ENCODE measurements at places on chromosomes 12 and 14.

- no peak for DNase-seq
These were observed 15.2 kb downstream of the ITPK1 start for GRCh38 chr14:93100570-93100969.

DNA sequence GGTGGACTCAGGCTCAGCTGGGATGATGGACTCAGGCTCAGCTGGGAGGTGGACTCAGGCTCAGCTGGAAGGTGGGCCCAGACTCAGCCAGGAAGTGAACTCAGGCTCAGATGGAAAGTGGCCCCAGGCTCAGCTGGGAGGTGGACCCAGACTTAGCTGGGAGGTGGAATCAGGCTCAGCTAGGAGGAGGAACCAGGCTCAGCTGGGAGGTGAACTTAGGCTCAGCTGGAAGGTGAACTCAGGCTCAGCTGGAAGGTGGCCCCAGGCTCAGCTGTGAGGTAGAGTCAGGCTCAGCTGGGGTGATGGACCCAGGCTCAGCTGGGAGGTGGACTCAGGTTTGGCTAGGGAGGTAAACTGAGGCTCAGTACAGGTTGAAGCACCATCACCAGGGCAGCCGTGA is 21.8 kb upstream of the C14orf180 start:
- DNase-seq, result no peak

GRCh38 chr12:19404242-19404880 is 34.9 kb upstream of the AEBP2 start:
- DNase-seq, result peak; percentile 44

- DNase-seq, result no peak
These were observed 146.2 kb upstream of the RASSF8 start for GRCh38 chr12:25812295-25812694.

GRCh38 chr14:62778852-62779251 is 266.4 kb downstream of the KCNH5 start:
- DNase-seq, result no peak

GRCh38 chr12:89650239-89650638 is 58.4 kb downstream of the ATP2B1 start:
- no peak for DNase-seq

GRCh38 chr14:32588448-32589320 is 259.6 kb downstream of the AKAP6 start:
- DNase-seq, result no peak

- DNase-seq, result no peak
These were observed 21.8 kb upstream of the WSCD2 start for GRCh38 chr12:108107293-108107692.

GRCh38 chr12:131892711-131893604 is 1.5 kb upstream of the ULK1 start:
- DNase-seq, result no peak

DNA sequence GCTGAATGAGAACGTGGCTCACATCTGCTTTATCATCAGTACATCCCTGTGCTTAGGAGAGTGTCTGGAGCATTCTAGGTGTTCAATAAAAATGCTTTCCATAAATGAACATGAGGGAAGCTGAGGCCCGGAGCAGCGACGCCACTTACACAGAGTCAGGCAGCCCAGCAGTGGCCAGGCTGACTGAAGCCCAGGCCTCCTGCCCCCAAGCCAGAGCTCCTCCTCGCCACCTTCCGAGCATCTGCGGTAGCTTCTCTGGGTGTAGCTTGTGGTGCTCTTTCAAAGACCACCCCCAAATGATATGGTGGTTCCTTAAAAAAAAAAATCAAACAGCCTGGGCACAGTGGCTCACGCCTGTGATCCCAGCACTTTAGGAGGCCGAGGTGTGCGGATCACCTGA is 88.8 kb downstream of the FBXL14 start:
- no peak for DNase-seq

DNA sequence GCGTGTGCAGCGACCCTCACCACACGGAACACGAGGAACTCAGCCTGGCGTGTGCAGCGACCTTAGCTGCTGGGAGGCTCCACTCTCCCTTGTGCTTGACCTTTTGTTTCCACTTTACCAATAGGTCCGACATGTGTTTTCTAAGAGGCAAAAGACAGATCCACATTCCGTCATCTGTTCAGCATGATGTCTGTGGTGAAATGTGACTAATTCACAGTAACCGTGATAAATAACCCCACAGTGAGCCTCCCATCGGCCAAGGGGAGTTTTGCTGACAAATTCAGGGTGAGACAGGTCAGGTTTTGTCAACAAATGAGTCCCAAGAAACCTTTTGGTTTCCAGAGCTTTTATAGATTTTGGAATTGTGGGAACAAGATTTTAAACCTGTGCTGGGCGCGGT is 55.9 kb downstream of the MOK start:
- no peak for DNase-seq

DNA sequence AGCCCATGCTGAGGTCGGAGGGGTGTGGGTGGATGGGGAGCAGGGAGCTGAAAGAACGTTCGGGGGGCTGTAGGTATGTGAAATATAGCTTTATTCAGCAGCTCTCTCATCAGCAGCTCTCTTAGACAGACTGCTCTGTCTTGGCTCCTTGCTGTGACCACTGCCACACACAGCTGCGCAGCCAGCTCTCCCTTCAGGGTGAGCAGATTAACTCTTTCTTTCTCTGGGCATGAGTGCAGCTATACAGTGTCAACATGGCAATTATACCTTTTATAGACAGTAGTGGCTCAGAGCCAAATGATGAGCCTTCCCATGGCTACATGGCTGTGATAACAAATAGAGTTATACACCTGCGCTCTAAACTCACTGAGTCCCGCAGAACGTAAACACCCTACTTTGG is 137.7 kb upstream of the NEDD1 start:
- DNase-seq, result no peak

- DNase-seq, result no peak
These were observed 28.5 kb downstream of the RASSF9 start for GRCh38 chr12:85807730-85808129.

DNA sequence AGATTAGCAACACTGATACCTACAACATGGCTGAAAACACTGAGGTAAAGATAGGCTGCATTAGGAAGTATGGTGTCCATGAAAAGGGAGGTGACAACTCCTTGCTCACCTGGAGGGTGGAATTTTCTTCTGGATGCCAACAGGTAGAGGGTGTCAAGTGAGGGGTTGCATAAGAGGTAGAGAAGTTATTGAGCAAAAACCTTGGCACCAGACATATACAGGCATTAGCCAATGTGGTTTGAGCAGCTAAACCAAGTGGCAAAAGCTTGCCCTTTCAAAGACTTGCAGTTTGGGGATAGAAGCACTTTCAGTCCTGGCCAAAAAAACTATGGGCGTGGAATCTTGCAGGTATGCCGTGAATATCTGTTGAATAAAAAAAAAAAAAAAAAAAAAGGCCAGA is 3.8 kb downstream of the RITA1 start:
- DNase-seq, result no peak

DNA sequence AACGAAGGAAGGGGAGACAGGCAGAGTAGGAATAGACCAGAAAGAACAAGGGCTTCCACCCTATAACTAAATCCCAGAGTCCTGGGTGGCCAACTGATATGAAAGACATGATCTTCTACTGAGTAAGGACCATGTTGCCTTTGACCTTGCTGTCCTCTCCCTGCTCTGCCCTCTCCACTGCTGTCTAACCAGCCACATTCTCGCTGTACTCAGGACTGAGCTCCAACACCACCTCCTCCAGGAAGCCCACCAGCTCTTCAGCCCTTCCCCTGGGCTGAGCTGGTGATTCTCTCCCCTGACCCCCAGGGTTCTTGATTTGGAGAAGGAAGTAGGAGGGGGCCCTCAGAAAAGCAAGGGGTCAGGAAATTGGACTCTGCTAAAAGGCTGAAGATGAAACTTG is 159.2 kb downstream of the DICER1 start:
- no peak for DNase-seq

GRCh38 chr12:89781946-89782550 is 73.4 kb upstream of the ATP2B1 start:
- no peak for DNase-seq

DNA sequence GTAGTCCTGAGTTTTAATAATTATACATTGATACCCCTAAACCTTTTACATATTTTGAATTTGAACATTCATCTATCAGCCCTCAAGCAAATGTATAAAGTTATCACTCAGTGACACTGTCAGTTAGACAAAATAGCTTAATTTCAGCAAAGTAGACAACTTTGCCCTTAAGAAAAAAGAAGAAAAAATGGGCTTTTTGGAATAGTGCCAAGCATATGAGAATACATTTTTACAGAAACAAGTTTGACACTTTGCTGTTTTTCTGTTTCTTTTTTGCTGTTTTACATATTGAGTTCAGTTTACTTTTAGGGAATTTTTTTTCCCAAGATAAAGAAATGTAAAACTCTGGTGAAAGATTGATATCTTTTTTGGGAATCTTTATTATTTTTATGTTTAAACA is 14.3 kb downstream of the TBK1 start:
- DNase-seq, result no peak

DNA sequence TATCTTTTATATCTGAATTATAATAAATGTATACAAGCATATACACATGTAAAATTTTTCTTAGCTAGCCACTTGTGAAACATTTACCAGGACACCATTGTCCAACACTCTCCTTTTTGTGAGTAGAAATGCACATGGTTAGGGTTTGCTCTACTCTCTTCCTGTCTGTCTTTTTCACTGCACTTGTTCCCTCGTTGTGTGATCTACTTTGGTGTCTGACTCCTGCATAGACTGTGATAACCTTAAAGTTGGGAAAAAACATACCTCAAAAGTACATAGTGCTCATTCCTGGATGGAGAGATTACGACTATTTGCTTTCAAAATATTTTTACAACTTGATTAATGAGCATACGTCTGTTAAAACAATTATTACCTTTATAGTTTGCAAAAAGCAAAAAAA is 294.1 kb upstream of the FLRT2 start:
- DNase-seq, result no peak

DNA sequence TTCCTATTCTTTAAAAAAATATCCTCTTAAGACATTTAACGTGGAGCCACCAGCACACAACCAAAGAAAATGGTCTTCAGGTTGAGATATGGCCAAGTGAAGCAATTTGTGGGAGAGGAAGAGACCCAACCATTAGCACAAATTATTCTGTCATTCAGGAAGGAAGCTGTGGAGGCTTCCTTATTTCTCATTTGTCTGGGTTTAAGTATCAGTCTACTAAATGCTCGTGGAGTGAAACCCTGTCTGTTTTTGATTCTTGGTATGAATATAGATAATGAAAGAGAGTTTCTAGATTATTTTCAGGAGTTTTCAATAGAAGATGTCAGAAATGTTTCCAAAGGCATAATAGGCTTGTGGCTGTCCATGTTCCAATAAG is 125.1 kb downstream of the GPR65 start:
- no peak for DNase-seq

- DNase-seq, result no peak
These were observed 119.6 kb downstream of the DAAM1 start for GRCh38 chr14:59308086-59308485.

DNA sequence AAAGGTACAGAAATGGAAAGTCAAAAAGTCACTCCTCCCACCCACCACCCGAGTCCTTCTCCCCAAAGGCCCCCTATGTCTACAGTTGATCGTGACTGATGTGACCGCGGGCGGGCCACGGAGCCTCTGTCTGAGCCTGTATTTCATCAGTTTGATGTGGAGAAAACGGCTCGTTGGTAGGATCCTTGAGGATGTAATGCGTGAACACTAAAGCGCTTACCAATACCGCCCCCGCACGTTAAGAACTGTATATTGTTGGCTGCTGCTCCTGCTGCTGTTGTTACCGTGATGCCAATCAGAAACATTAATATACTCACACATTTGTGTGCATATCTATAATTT is 24.6 kb upstream of the UBC start:
- peak; percentile 74 for DNase-seq

GRCh38 chr12:120470150-120470784 is 719 bp upstream of the SRSF9 start:
- no peak for DNase-seq

GRCh38 chr14:39617537-39617936 is 185.3 kb upstream of the FBXO33 start:
- DNase-seq, result no peak

DNA sequence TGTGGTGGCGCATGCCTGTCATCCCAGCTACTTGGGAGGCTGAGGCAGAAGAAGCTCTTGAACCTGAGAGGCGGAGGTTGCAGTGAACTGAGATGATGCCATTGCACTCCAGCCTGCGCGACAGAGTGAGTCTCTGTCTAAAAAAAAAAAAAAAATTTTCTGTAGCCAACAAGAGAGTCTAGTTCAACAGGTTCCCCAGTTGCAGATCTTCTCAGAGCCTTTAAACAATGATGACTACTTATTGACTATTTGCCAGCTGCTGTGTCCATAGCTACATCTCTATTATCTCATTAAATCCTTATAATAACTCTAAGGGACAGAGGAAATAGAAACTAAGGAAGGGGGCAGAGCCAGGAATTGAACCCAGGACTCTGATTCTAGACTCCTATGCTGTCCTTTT is 15.2 kb upstream of the MYL2 start:
- DNase-seq, result no peak

DNA sequence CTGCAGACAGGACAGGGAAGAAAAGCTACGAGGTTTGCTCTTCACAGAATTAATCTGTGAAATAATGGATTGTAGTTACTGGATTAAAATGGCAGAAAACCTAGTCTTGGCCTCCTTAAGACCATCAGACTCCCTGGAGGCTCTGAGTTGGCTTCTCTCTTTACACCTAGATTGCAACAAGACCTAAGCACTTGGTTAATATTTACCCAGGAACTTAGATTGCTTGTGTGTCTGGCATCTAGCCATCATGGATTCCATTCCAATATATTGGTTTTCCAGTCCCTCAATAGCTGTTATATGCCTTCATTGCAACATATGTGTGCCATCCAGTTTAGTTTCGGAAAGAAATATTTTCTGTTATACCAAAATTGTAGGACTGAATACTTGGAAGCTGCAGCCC is 1.9 kb upstream of the GTF2A1 start:
- DNase-seq, result no peak

DNA sequence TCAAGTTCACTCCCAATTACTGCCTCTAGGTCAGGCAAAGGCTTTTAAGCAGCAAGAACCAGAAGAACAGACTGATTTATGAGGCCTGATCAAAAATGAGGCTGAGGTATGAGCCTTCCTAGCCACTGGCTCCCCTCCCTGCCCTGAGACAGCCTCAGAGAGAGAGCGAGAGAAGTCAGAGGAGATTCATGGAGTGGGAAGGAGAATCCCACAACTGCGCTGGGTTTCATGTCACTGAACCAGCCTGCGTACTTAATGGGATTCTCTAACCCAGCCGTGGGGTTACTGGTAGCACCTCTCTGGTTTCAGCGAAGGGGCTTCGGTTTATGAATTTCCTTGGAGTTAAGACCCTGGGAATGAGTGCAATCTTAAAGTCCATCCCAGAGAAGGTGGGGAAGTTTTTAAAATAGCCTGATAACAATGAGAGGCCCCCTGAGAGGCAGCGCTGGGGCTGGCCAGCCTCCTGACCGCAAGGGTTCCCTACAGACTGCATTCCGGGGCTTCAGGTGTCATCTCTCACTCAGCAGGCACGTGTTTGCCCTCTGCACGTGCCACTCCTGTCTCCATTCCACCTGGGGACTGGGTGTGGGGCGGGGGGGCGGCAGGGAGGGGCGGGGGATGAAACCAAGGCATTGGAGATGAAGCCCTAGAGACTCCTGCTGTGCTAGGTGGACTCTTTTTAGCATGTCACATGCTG is 6.1 kb upstream of the GPRC5A start:
- DNase-seq, result no peak

- no peak for DNase-seq
These were observed 24.8 kb downstream of the NUAK1 start for GRCh38 chr12:106113824-106114446.

- no peak for DNase-seq
These were observed 280.2 kb downstream of the CACNA1C start for GRCh38 chr12:2332947-2333346.

Data from CD4-positive, alpha-beta T cell treated with Interleukin-2 at 100 ng/mL for 4 hours (primary cell).